ENCODE measurements at places on chromosomes 3 and 15.

- no peak for DNase-seq
Observed at GRCh38 chr15:38201714-38202113, 50.9 kb upstream of the SPRED1 start.

GRCh38 chr3:32733631-32734229, 48.7 kb downstream of the CNOT10 start:
- DNase-seq: peak; percentile 16

DNA sequence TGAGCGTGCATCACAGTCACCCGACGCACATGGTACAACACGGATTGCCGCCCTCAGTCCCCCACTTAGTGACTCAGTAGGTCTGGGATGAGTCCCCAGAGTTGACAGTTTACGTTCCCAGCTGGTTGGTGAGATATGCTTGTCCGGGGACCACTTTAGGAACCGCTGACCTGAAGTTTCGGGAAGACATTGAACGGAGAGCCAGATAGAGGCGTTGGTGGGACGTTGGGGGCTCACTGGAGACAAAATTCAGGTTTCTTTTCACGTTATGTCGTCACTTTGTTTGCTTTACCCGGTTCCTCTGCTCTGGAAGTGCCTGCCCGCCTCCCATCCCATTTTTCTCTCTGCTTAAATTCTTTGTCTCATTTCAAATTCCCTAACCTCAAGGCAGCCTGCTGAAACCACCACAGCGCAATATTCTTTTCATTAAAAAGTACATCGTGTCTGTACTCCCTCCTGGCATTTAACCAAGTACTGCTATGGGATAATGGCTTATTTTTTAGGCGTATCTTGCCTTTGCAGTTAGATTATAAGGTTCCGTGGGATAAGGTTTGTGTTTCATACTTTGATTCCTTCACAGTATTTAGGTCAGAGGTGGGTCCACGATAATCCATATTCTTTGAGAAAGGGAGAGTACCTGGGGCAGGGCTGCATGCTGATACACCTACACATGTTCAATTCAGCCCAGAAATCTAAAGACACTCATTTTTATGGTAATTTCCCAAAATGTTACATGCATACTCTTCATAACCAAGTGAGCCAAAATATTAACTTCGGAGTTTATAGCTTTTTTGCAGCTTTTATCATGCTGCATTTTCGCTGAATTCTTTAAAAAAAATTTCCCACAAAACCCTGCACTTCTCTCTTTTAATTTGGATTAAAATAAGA, 921 bp downstream of the LMLN start:
- peak; percentile 24 for DNase-seq

GRCh38 chr15:67511606-67512005, 9.3 kb upstream of the C15orf61 start:
- DNase-seq: peak; percentile 25

- DNase-seq: no peak
Observed at GRCh38 chr3:185757176-185757575, 67.7 kb downstream of the IGF2BP2 start.

DNA sequence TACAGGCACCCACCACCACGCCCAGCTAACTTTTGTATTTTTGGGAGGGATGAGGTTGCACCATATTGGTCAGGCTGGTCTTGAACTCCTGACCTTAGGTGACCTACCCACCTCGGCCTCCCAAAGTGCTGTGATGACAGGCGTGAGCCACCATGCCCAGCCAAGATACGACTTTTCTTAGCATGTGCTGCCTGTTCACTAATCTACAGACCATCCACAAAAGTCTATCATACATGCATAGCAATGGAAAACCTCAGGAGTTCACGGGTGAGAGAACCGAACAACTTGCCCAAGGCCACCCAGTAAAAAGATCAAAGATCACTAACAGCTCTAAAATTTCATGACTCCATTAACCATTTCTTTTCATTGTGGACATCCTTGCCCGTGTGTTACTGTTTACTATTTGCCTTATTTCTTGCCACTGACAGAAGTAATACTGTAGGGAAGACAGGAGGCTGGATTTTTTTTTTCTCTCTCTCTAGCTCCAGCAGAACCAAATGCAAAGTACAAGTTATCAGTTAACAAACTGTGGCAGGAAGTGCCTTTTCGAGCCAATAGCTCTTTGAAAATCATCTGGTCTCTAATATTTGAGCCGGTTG, 92.3 kb downstream of the FOXP1 start:
- no peak for DNase-seq

DNA sequence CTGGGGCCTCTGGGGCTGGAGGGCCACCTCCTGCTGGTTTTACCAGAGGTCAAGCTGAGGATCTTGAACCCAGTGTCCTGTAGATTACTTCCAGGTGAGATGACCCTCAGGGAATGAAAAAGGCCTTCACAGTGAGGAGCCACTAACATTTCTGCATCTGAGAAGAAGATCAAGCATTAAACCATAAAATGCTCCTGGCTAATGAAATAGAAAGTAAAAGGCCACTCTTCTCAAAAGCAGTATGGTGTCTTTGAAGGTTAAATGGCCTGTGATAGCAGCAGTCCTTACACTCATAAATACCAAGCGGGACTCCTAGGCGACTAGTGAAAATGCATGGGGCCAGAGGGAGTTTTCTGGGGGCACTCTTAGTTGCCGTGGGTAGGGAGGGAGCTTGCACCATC, 47.0 kb upstream of the RGMA start:
- DNase-seq: no peak

DNA sequence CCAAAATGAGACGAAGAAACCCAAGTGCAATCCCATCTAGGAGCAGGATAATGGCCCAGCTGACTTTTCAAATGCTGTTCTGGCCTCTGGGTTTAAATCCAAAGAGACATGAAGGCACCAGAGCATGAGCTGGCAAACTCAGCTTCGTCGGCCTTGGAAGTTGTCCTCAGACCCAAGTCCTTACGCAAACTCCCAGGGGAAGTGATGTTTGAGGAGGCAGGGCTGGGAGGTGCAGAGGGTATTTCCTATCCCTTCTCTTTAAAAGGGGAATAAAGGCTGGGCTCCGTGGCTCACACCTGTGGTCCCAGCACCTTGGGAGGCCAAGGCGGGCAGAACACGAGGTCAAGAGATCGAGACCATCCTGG, 68.9 kb upstream of the HERC1 start:
- no peak for DNase-seq

DNA sequence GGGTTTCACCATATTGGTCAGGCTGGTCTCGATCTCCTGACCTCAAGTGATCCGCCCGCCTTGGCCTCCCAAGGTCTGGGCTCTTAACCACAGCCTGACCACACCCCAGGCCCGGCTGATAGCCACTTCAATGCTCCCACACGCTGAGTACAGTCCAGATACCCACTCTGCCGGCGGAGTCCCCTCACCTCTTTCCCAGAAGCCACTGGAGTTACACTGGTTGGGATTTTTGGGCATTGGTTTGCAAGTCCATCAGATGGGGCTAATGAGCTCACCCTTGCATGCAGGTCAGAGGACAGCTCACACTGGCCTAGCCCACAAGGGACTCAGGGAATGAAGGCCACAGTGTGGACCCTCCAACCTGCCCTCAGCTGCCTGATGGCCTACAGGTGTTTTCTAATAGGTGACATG, 60.1 kb downstream of the IQSEC1 start:
- DNase-seq: no peak

DNA sequence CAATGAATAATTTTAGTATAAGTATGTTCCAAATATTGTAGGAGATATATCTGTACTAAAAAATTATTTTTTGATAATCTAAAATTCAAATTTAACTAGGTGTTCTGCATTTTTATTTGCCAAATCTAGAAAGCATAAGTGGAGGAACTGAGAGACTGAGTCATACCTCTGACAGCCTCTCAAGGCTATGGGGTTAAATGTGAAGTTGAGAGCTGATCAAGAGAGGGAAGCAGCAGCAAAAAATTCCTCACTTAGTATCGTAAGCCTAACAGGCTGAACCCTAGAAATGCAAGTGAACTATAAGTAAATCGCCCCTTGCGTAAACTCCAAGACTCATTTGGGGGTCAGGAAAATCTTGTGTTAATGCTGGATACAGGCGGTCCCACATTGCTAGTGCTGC, 12.8 kb upstream of the TOPAZ1 start:
- no peak for DNase-seq

DNA sequence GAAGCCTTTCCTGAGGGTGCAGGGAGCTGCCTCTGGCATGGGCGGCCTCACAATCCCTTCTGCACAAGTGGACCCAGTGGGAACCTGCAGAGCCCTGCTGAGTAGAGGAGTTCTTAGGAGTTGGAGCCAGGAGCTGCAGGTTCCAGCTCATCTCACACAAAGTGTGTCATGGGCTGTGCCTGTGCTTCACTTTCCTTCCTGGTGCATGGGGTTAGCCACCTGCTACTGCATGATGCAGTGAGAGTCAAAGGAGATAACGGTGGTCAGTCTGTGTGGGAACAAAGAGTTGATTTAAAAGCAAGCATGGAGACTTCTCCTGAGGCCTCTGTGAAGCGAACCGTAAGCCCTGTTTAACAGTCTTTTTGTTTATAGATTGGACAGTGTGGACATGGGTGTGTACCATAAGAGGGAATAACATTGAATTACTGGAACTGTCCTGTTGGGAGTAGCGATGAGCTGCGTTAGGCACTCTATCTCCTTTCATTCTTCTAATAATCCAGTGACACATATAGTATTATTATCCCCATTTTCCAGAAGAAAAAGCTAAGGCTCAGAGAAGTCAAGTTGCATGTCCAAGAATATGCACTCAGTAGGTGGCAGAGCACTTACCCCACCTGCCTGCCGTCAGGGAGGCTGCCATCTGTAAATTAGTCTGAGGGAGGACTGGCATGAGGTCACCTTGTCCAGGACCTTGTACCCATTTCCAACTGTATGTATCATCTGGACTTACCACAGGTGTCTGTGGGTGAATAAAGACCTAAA, 68.7 kb upstream of the PRR23C start:
- no peak for DNase-seq

DNA sequence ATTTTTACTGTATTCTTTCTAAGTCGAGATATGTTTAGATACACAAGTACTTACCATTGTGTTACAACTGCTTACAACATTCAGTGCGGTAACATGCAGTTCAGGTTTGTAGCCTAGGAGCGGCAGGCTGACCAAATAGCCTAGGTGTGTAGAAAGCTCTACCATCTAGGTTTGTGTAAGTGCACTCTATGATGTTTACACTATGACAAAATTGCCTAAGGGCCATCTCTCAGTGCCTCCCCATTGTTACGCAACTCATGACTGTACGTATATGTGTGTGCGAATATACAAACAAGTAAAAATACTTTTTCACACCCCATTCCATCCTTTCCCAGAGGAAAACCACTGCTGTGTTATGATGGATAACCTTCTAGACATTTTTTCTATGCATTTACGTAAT, 44.3 kb downstream of the PXYLP1 start:
- peak; percentile 76 for DNase-seq

DNA sequence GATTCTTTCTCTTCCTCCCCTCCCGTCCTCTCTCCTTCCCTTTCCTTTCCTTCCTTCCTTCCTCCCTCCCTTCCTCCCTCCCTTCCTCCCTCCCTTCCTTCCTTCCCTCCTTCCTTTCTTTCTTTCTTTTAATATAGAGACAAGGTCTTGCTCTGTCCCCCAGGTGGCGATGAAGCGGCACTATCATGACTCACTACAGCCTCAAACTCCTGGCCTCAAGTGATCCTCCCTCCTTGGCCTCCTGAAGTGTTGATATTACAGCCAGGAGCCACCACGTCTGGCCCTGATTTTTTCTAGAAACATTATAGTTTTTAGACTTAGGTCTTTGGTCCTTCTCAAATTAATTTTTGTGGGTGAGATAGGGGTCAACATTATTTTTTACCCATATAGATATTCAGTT, 15.5 kb downstream of the GRM2 start:
- DNase-seq: no peak

GRCh38 chr3:87766721-87767120, 292.1 kb downstream of the CGGBP1 start:
- no peak for DNase-seq

DNA sequence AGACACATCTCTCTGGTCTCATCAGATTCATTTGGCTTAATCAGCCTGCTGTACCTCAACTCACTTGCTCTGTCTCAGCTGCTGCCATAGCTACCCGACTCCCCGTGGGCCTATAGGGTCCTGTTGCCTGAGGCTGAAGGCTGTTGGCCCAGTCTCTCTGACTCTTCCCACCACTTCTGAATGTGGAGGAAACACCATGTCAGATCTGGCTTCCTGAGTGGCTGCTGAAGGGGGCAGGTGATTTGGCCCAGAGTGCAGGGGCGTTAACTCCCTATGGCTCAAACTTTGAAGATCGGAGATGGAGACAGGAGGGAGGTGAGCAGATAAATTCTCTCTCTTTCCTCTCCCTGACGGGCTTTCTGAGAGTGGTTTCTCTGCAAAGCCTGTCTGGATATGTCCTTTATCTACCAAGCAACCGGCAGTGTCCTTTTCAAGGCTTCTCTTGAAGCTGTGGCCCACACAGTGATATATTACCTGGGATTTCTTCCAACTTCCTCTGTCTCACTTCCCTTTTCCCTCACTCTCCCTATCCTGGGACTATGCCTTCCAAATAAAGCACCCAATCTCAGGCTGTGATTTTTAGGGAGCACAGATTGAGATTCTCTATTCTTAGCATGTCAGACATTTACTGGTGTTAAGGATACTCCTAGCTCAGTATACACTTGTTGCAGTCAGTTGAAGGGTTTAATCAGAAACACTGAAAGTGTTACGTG, 334.9 kb upstream of the TBC1D5 start:
- no peak for DNase-seq

DNA sequence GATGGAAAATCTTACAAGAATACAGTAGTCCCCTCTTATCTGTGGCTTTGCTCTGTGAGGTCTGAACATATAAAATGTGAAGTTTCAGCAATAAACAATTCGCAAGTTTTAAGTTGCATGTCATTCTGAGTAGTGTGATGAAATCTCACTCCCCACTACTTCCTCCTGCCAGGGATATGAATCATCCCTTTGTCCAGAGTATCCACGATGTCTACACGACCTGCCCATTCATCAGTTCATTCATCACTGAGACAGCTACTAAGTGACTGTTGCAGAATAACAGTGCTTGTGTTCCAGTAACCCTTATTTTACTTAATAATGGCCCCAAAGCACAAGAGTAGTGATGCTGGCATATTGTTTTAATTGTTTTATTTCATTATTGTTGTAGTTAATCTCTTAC, 489.2 kb upstream of the UBE2E2 start:
- DNase-seq: peak; percentile 84

DNA sequence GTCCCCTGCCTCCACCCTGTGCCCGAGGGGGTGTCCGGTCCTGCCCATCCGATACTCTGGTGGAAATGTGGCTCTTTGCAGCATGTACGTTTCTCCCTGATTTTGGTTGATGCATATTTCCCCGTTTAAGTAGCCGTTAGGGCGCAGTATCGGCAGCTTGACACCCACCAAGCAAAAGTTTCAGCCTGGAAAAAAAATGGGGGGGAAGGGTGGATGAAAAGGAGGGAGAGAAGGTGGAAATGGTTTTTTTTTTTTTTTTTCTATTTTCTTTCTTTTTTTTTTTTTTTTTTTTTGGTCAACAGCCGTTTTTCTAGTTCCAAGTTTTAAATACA, 1.3 kb downstream of the RAP2B start:
- peak; percentile 48 for DNase-seq

DNA sequence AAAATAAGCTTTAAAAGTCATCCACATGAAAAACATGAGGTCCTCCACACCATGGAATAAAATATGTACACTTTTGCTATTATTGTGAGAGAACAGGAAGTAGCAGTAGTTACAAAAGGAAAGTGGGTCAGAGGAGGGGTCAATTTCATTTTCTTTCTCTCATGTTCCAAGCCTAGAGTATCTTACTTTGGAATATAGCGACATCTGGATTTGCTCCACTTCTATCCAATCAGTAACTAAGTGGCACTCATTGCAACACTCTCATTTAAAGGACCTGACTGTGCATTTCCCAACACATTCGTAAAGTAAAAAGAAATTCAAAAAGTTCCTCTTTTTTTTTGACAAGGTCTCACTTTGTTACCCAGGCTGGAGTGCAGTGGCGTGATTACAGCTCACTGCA, 637.3 kb downstream of the TUSC7 start:
- no peak for DNase-seq

GRCh38 chr3:59341459-59341858, 291.6 kb upstream of the CFAP20DC start:
- DNase-seq: no peak
